Dermis blood vessel endothelial cell (primary cell): ENCODE measurements at places on chromosomes 11 and 22. TPM values are rescaled to one million over a fixed set of nuclear protein-coding genes. Genes with fewer than 3 reads are reported as not detected.

TCN2 gene
- total RNA-seq: 63.1 and 101 TPM in 2 replicates

POTEH gene
- total RNA-seq: not detected in 2 replicates

NOX4 gene
- total RNA-seq: 30.6 and 59.8 TPM in 2 replicates

SCN2B gene
- under 0.01 TPM in 1 of 2 replicates, not detected in the other for total RNA-seq

HBD gene
- not detected in 2 replicates for total RNA-seq

SMTNL1 gene
- not detected in 2 replicates for total RNA-seq

SLC7A4 gene
- total RNA-seq: not detected in 2 replicates

PTPN5 gene
- not detected in 2 replicates for total RNA-seq

BAIAP2L2 gene
- total RNA-seq: not detected in 2 replicates

C11orf42 gene
- total RNA-seq: not detected in 2 replicates

FADS2 gene
- 75.9 and 253 TPM in 2 replicates for total RNA-seq

SLC22A25 gene
- total RNA-seq: not detected in 2 replicates

INS gene
- total RNA-seq: not detected in 2 replicates

SART1 gene
- 27.1 and 48.7 TPM in 2 replicates for total RNA-seq

IFITM2 gene
- 69.8 and 135 TPM in 2 replicates for total RNA-seq

BIRC3 gene
- total RNA-seq: 3.6 and 8.7 TPM in 2 replicates

RAB38 gene
- 0.34 and 1.6 TPM in 2 replicates for total RNA-seq

GAB4 gene
- total RNA-seq: not detected in 2 replicates

OR51B2 gene
- not detected in 2 replicates for total RNA-seq

MUC5AC gene
- total RNA-seq: not detected in 2 replicates

TMEM191B gene
- 1.2 and 1.9 TPM in 2 replicates for total RNA-seq

MOGAT2 gene
- not detected in 2 replicates for total RNA-seq

MPEG1 gene
- not detected in 2 replicates for total RNA-seq

SAA1 gene
- total RNA-seq: 0.98 and 3.1 TPM in 2 replicates

MUC6 gene
- not detected in 2 replicates for total RNA-seq

BARX2 gene
- not detected in 2 replicates for total RNA-seq

RAB3IL1 gene
- 9.0 and 9.9 TPM in 2 replicates for total RNA-seq
